ENCODE measurements at places on chromosomes 4 and X.
A peak's percentile ranks its signal among the peaks of the same experiment; 100 is the strongest.

GRCh38 chrX:15496824-15497223, 3.7 kb upstream of the PIR start:
- DNase-seq = no peak

- DNase-seq = no peak
These were observed 61.5 kb downstream of the PCDH18 start for GRCh38 chr4:137470806-137471205.

DNA sequence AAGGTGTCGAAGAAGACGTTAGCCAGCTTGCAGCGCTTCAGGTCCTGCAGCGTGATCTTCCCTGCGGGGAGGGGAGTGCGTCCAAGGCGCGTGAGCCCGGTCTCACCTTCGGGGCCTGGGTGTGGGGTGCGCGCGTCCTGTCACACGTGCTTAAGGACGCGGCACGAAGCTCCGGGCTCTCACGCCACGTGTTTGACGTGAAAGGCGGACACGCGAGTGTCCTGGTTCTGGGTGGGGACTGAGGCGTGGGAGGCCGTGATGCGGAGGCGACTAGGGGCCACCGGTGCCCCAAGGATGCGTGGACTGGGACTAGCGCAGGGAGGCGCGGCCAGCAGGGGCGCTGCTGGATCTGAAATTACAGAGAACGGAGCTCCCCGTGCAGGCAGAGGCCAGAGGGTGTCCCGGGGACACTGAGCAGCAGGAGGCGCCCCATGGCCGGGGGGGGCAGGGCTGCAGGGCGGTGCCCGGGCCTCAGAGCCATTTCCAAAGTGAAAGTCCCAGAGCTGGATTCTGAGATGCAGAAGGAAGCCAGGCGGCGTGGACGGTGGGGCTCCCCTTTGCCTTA, 20.3 kb upstream of the GTPBP6 start:
- DNase-seq = no peak

GRCh38 chr4:181137351-181137750, 1105.9 kb upstream of the TENM3 start:
- no peak for DNase-seq

DNA sequence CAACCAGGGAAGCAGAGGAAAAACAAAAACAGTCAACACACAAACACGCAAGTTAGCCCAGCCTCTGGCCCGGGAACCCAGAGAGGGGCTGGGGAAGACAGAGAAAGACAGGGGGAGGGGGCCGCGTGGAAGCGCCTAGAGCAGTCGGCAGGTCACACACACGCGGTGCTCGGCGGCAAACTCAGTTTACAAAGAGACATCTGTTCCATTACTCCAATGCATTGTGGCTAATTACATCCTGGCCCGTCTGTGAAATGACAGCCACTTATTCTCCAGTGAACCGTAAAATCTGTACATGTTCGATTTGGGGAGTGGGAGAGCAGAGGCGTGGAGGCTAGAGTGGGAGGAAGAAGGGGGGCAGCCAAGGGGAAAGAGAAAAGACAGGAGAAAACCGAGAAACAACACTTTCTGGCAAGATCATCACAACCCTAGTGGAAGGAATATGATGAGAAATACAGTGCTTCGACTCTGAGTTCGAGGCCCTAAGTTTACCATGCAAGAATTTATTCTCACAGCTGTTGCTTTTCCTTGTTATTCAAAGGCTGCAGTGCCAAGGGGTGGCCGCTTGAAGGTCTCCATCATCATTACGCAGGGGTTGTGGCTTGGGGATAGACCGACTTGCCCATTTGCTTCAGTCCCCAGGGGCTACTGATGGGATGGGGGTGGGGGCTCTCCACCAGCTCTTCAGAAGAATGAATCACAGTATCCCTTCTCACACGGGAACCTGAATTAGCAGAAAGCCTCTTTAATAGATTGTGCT, 167.7 kb downstream of the MGST2 start:
- DNase-seq = no peak

- no peak for DNase-seq
These were observed 333.9 kb upstream of the FSTL5 start for GRCh38 chr4:162497564-162498167.

- no peak for DNase-seq
These were observed 45.7 kb upstream of the GATB start for GRCh38 chr4:151806511-151806927.

GRCh38 chrX:73964579-73964978, 339.4 kb upstream of the ZCCHC13 start:
- DNase-seq = no peak

DNA sequence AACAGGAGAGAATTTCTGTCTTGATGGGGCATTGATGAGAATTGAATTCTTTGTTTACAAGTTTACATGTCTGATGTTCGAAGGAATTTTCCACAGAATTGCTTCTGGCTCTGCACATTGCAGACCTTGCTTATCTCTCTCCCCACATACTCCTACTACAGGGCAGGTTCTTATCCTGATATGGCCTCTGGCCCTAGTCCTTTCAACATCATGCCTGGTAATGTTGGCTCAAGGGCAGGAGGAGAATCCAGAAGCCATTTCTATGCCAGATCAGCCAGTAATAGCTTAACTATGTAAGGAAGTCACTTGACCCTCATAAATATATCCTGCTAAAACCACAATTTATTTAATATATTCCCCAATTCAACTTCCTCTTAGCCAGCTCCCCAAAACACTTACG, 24.3 kb upstream of the TSPAN5 start:
- no peak for DNase-seq

GRCh38 chr4:11021333-11021732, 336.8 kb upstream of the CLNK start:
- no peak for DNase-seq

GRCh38 chrX:129523079-129523911, at the start of gene SMARCA1:
Gene SMARCA1, minus strand, starts transcription at chrX:129523490. Its CDS starts 120 bp downstream, at chrX:129523370.
- DNase-seq = peak; percentile 28

GRCh38 chr4:147060151-147060931, 114.7 kb upstream of the TTC29 start:
- DNase-seq = peak; percentile 27

DNA sequence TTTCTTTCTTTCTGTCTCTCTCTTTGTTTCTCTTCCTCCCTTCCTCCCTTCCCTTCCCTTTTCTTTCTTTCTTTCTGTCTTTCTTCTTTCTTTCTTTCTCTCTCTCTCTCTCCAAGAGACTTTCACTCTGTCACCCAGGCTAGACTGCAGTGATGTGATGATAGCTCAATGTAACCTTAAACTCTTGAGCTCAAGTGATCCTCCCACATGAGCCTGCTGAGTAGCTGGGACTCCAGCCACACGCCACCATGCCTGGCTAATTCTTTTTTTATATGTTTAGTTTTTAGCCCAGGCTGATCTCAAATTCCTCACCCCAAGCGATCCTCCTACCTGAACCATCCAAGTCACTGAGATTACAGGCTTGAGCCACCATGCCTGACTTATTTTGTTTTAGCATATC, 64.3 kb upstream of the EMCN start:
- no peak for DNase-seq

DNA sequence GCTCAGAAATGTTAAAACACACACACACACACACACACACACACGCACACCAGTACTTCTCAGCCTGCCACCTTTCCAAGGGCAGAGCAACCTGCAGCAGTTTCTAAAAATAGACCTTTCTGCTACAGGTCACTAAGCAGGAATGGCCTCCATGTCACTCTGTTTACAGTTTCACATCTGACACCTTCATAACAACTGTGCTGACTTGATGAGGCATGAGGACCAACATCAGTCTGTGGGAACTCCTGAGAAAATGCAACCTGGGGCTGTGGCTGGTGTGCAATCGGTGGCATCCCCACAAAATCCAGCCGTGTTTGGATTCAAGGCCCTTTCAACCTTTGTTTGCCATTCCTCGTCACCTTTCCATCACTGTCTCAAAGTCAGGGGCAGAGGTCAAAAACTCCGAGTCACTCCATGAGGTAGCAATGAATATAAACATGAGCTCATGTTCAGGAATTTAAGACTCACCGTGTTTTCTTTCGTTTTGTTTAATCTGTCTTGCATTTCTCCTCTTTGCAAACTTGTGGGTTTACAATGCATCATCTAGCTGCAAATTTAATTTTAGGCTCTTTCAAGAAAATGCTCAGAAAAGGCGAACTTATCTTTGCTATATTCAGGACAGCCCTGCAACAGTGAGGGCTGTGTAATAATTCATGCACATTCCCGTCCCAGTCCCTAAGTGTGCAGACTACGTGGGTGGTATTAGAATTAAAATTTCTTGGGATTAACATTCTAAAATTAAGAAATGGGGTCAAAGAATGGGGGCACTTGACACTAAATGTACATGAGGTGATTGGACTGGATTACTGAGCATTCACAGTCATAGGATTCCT, 135.3 kb downstream of the SHROOM3 start:
- no peak for DNase-seq

DNA sequence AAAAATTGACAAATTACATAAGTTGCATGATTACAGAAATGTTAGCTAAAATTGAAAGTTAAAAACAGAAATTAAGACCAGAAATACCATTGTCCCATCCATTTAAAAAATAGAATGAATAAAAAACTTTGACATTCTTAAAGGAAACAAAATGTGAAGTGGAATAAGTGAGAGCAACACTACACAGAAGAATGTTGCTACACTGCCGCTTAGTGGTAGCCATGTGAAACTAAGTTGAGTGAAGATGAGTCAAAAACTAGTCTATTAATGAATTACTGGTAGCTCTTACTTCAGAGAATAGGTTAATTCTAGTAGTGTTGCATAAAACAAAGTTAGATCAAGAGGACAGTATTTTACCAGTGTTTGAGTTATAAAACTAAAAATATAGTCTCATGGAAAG, 571.0 kb upstream of the KLHL4 start:
- no peak for DNase-seq

GRCh38 chr4:4506961-4507360, 34.9 kb downstream of the STX18 start:
- no peak for DNase-seq

DNA sequence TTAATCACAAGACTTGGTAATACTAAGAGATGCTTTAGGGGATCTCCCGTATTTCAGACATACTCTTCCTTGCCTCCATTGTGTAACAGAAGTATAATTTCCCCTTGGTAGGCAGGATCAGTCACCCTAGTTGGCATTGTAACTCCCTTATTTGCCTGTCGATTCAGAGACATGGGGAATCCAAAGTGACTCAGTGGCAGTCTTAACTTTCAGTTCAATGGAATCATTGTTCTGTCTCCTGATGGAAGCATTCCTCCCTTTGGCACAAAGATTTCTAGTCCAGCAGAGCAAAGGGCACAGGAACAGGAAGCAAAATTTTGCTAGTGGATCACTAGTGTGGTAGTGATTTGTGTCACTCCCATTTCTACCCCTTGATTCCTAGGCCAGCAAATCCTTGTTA, 80.4 kb downstream of the DCUN1D4 start:
- DNase-seq = no peak

- DNase-seq = no peak
These were observed at the start of gene KCND1 for GRCh38 chrX:48971249-48972219. Gene KCND1, minus strand, starts transcription at chrX:48971844. Its CDS starts 1,573 bp downstream, at chrX:48970271.

GRCh38 chrX:7444967-7445366, 297.0 kb upstream of the PUDP start:
- no peak for DNase-seq

- no peak for DNase-seq
These were observed 323.3 kb downstream of the STK32B start for GRCh38 chr4:5374592-5374991.

GRCh38 chrX:46308110-46308509, 237.1 kb downstream of the ZNF674 start:
- no peak for DNase-seq

GRCh38 chr4:79513576-79513975, 105.5 kb upstream of the GK2 start:
- no peak for DNase-seq

GRCh38 chrX:67787196-67787595, 243.4 kb downstream of the AR start:
- DNase-seq = no peak

DNA sequence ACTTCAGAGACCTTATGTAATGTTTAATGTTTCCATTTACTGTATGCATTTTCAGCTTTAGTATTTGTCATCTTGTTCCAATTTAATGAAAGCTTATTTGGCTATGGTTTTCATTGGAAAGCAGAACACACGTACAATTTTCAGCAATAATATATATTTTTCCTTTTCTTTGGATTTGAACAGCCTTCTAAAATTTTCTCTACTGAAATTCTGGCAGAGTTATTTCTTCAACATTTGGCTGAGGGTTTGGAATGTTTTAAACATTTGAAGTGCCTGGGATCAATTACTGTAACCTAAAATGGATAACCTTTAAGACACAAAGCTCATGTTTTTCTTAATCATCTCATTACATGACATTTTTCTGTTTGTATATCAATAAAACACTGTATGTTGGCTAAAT, 156.9 kb downstream of the TENM3 start:
- DNase-seq = no peak

DNA sequence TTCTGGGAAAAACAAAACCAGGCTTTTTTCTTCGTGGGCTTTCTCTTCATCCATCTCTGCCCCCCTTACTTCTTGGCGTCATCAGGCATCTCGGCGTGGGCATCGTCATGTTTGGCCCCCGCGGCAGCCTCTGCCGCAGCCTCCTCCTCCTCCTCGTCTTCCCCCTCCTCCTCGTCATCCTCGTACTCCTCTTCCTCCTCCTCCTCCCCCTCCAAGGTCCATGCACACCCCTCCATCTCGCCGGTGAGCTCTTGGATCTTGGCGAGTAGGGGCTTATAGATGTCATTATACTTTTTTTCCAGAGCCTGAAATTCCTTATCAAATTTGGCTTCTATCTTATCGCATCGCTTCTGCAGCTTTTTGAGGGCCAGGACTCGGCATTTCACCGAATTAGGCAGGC, 488 bp downstream of the NAP1L5 start:
- no peak for DNase-seq

DNA sequence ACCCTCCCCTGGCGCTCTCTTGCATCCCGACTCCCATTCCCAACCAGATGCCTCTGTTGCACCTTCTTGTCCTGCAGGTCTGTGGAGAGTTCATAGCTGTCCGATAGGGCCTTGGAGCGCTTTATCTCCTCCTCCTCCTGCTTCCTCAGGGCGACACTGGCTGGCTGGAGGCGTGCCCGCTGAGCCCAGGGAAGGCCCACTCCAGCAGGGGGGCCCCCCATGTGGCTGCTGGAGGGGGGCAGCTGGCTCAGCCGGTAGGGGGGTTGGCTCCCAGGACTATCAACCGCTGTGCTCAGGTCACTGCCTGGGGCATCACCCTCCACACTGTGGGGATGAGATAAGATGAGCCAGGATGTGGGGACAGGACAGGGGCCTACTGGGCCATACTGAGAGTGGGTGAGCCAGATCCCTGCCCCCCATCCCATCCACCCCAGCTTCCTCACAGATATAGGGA, 25.6 kb downstream of the IQSEC2 start:
- DNase-seq = no peak

DNA sequence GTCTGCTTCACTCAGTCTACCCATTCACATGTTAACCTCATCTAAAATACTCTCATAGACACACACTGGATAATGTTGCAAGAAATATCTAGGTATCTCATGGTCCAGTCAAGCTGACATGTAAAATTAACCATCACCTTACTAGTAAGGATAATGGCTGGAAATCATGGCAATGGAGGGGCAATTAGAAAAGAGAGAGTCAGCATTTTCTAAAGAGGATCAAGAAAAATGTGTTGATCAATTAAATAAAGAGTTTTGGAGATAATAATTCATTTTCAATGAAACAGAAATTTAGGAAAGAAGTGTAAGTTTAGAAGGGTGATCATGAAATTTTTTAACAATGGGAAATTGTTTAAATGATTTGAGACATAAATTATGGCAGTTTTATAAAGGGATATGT, 1914.1 kb upstream of the IGFBP7 start:
- DNase-seq = no peak
